Aorta (tissue), 5 donors: ENCODE measurements at places on chromosomes 3 and 15. TPM values are rescaled to one million over a fixed set of nuclear protein-coding genes. Genes with fewer than 3 reads are reported as not detected.

GRCh38 chr15:33788906-33789540 is 179.3 kb upstream of the CHRM5 start:
- DNase-seq = no peak

- no peak for DNase-seq
Measured at GRCh38 chr3:134838599-134838998, 43.5 kb downstream of the EPHB1 start.

Gene KNG1
- total RNA-seq = not detected

DNA sequence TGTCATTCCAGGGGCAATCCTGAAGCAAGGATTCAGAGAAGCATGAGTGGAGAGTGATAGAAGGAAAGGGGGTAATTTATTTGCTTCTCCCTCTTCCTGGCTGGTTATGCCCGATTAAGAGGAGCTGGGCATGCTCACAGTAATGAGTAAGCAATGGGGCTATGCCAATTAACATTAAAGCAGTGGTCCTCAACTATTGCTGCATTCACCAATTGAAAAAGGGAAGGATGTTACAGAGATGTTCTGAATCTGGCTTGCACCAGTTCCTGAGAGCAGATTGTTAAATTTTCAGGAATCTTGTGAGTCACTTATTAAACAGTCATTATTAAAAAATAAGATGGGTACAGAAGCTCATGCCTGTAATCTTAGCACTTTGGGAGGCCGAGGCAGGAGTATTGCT is 85.9 kb upstream of the ZBTB20 start:
- no peak for DNase-seq

Gene ANKDD1A
- total RNA-seq = 29.2 TPM

Gene FOXP1
- 263 TPM for total RNA-seq

DNA sequence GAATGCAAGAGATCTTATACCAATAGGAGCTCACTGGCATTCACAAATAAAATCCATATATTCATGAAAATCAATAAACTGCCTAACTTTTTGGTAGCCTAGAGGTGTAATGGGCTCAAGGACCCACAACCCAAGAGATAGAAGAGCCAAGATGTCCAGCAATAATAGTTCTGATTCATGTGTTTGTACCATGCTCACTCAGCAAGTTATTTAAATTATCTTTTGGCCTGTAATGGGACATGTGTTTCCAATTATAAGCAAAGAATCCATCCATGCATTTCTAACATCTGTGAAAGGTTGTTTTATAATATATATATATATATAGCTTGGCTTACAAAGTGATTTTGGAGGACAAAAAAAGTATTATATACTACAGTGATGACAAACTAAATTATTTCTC is 29.7 kb upstream of the SHC4 start:
- no peak for DNase-seq

Gene SAMMSON
- 25.6 TPM for total RNA-seq

DNA sequence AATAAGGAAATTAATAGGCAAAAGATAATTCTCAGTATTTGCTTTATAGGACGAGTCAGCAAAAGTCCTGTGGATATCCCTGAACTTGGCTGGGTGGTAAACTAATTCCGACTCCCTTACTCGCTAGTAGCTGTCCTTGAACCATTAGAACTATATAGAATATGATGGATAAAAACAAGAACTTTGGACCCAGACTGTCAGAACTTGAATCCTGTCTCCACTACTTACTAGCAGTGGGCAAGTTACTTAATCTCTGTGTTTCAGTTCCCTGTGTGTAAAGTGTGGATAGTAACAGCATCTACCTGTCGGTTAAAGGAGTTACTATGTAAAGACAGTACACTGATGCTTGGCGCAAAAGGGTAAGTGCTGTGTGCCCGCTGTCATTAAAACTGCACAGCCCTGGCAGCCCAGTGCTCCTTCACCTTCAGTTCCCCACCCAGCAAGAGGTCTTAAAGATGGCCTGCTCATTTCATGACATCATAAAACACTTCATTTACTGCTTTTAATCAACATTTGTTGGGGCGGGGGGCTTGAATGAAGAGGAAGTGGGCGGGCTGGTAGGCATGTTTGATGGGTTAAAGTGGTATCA is 7.3 kb downstream of the TPM1 start:
- DNase-seq = no peak

Gene KLF15
- 39.9 TPM for total RNA-seq

GRCh38 chr3:34109021-34109420 is 310.6 kb downstream of the PDCD6IP start:
- no peak for DNase-seq

Gene CPN2
- total RNA-seq = not detected

GRCh38 chr3:134441321-134441720 is 44.5 kb downstream of the ANAPC13 start:
- no peak for DNase-seq

DNA sequence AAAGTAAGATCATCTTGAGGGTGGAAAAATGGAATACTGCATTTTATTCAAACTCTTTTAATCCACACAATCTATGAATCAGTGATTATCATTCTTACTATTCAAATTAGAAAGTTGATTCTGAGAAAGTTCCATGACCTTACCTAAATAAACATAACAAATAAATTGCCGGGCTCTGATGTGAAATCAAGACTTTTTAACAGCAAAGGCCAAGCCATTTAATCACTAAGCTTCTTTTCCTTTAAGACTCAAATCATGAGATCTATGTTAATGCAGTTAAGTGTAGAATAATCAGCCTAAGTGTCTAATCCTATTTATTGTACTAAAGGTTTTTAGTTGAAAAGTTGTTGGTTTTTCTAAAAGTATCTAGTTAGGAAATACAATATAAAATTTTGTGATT is 857.0 kb downstream of the SI start:
- DNase-seq = no peak

Gene UPK1B
- not detected for total RNA-seq

- peak; percentile 78 for DNase-seq
Measured at GRCh38 chr3:50390508-50391224, 31.3 kb upstream of the TMEM115 start.

DNA sequence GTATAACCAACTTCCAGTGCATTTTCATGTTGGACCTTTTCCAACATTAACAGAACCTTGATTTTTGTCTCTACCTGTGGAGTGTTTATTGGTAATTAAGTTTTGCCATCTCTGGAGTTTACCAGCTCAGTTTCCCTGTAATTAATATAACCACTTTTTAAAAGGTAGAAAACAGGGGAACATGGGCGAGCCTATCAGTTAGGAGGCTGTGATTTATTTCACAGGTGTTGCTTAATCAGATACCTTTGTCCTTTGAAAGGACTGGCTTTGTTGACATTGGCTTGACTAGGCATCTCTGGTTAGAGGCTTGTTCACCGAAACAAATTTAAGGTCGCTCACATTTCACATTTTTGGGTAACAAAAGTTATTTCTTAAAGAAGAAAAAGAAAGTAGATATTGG is 622 bp downstream of the NAALADL2 start:
- no peak for DNase-seq
